Activated CD8-positive, alpha-beta memory T cell treated with anti-CD3 and anti-CD28 coated beads for 1 hour (primary cell): ENCODE measurements at places on chromosomes 6 and 20.

DNA sequence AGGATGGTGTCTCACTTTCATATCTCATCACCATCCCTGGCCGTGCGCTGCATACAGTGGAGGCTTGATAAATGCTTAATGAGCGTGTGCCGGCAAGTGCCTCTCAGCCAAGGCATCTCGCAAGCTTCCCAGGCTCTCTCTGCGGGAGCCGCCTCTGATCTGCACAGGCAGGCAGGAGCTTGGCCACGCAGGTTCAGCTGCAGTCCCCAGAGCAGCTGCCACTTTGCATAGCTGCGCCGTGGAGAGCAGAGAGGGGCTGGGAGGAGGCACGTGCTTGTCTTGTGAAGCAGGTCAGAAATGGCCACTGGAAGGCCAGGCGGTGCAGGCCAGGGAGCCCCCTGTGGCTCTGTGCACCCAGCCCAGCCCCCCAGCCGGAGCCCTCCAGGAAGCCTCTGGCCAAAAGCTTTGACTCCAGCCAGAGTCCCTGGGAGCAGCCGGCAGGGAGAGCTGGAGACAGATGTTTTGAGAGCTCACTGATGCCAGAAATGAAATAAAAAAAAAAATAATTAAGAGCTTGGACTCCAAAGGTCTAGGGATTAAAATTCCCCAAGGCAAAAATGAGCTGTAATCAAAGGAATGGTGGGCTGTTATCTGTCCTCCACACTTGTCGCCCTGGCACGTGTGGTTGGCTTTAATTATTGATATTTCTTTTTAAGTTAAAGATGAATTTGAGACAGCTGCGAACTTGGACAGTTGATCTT lies 377.0 kb downstream of the CDH4 start:
- no peak for DNase-seq

DNA sequence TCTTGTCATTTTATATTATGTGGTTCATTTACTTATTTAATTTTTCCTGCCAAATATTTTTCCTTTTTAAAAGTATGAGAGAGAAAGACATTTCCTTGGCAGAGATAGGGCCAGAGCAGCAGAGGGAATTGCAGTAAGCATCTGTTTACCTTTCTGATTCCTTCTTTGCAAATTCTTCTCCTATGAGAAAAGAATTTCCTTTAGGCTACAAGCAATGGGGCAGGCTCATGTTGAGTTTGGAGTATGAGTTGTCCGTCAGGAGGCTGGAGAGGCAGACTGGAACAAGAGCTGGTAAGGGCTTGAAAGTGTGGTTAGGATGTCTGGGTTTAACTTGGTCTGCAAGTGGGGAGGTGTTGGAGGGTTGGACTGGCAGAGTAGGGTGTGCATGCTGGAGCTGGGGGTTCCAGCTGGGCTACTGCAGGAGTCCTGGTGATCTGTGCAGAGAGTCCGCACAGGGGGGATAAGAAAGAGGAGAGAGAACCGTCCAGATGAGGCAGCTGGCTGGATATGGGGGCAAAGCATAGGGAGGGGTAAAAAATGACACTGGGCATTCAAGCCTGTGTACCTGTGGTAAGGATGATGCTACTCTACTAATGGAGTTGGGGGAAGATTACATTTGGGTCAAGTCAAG lies 19.7 kb downstream of the TIAM2 start:
- DNase-seq = no peak

GRCh38 chr6:108423982-108424705 lies 129.3 kb downstream of the AFG1L start:
- no peak for DNase-seq

GRCh38 chr20:4951299-4951698 lies 50.0 kb downstream of the SLC23A2 start:
- no peak for DNase-seq

GRCh38 chr20:22531756-22532155 lies 52.6 kb downstream of the FOXA2 start:
- DNase-seq = no peak

GRCh38 chr6:41531591-41532582 lies 14.3 kb upstream of the FOXP4 start:
- no peak for DNase-seq

GRCh38 chr6:115060581-115060980 lies 717.8 kb upstream of the HS3ST5 start:
- DNase-seq = no peak

DNA sequence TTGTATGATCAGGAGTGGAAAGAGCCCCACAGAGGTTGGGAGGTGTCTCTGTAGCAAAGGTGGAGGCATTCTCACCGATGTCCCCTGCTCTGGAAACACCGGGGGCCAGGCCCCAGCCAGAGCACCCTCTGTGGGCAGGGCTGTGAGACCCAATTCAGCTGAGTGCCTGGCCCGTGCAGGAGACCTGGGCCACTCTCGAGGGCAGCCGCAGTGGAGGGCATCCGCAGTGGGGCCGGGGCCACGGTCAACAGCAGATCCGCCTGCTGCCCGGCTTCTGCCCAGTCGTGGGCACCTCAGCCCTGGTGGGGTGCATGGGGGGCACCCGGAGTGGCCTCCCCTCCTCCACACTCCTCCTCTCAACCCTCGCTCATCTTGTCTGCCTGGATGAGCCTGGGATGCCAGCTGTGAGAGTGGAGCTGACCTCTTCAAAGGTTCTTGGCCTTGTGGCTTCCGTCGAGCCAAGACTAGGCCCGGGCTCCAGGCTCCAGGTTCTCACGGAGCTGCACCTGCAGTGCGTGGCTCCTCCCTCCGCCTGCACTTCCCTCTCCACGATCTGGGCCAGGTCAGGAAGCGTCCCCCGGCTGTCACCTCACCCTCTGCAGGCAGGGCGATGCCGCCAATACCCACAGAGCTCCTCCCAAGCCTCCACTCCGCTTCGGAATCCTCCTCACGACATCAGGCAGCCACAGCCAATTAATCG lies 134.8 kb downstream of the TAF4 start:
- DNase-seq = no peak

- DNase-seq = no peak
Observed at GRCh38 chr20:20780127-20780824, 67.8 kb upstream of the RALGAPA2 start.

GRCh38 chr6:116073765-116074440 lies 13.2 kb upstream of the FRK start:
- DNase-seq = no peak

DNA sequence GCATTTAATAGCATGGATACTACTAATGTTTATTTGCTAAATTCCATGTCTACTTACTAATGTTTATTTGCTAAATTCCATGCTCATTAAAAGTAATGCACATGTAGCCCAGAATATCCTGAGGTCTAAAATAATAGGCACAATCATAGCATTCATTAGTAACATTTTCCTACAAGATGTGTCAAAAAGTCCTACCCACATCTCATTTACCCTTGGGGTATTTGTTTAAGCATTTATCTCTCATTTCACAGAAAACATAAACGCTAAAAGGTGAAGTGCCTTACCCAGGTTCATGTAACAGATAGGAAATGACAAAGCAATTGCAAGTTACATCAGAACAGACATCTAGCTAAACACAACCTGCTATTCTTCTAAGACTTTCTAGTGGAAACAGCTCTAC lies 457.1 kb downstream of the HACE1 start:
- DNase-seq = no peak

GRCh38 chr6:41427642-41428335 lies 92.4 kb downstream of the NCR2 start:
- DNase-seq = no peak

GRCh38 chr20:34557936-34558319 lies 590 bp upstream of the MAP1LC3A start:
- DNase-seq = no peak

- no peak for DNase-seq
Observed at GRCh38 chr6:136408204-136408603, 118.6 kb upstream of the BCLAF1 start.

DNA sequence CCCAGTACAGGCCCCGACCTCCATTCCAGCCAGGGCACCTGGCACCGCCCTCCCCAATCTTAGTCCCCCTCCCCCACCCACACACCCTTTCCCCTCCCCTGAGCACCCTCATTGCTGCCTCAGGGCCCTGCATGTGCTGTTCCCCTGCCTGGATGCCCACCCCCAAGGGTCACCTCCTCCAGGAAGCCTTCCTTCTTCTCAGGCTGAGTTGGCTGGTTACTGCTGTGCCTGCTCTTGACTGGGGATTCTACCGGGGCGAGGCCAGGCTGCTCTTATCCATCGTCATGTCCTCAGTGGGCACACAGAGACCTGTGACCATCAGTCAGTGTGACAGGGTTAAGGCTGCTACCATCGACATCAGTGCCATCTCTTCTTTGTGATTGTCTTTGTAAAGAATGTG lies 23.6 kb downstream of the BHLHE23 start:
- DNase-seq = no peak

GRCh38 chr6:170185175-170185978 lies 105.5 kb downstream of the DLL1 start:
- DNase-seq = no peak

DNA sequence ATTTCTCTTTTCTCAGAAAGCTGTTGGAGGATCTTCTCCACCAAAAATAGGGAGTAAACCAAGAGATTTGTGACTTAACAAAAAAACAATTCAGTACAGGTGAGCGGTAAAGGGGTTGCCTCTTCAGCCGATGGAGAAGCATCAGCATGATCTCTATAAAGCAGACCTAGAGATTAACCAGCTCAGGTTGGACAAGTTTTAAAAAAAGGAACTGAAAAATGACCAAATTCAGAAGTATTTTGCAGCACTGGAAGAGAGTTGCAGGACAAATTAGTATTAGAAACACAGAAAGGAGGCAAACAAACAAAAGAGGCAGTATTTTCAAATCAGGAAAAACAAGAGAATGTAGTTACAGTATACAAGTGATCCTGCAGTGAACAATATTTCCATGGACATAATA lies 39.6 kb upstream of the ZNF184 start:
- DNase-seq = no peak

- DNase-seq = no peak
Observed at GRCh38 chr6:143059663-143060353, 881 bp upstream of the AIG1 start.

GRCh38 chr6:164303102-164303964 lies 888.8 kb downstream of the QKI start:
- DNase-seq = no peak

GRCh38 chr6:142316791-142317368 lies 15.1 kb downstream of the ADGRG6 start:
- DNase-seq = no peak

GRCh38 chr20:61045876-61046585 lies 206.0 kb upstream of the CDH4 start:
- DNase-seq = no peak

GRCh38 chr6:138431256-138432062 lies 27.4 kb downstream of the HEBP2 start:
- no peak for DNase-seq

DNA sequence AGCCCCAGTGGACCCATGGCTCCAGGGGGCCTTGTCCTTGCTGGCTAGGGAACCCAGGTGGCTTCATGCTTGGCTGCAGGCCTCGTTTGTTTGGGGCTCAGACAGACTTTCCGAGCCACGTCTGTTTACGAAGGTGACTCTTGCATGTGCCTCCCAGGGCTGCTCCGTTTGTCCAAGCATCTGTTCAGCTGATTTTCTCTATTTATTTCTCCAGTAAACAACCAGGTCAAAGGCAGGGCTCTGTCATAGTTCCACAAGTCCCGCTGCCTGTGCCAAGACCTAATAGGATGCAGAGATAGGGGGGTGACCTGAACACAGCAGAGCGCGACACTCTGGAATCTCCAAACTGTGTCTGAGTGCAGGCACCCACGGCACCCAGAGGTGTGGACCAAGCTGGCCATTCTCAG lies 12.8 kb upstream of the SPO11 start:
- no peak for DNase-seq

- DNase-seq = no peak
Observed at GRCh38 chr20:33753763-33754162, 22.0 kb downstream of the ZNF341 start.

DNA sequence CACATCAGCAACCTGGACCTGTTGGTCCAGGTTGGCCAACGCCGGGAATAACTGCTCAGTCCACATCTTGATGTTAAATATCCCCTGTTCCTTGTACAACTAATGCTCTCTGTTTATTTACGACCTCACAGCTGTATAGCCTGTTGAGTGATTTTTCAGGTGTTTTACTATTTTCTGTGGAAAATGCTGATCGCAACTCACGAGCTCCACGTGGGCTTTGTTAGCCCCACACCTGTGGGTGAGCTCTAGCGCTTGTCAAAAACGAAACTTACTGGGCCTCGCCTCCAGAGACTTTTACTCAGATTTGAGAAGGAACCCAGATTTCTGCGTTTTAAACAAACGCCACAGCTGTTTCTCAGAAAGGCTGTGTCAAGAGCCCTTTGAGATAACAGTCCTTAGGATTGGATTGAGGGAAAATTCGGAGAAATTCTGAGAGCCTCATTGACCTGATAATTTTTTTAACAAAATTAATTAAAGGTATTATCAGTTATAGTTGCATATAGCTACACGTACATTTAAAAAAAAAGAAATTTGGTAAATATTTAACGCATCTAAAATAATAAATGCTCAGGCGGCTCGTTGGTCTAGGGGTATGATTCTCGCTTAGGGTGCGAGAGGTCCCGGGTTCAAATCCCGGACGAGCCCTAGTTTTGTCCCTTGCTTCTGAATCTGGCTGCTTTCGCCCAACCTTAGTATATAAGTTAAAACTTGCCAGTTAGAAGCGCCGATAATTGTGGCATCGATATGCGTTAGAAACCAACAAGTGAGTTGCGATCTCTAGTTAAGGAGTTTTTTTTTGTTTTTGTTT lies 16.7 kb downstream of the HMGN4 start:
- no peak for DNase-seq
